ENCODE measurements at places on chromosomes 7 and 10.

DNA sequence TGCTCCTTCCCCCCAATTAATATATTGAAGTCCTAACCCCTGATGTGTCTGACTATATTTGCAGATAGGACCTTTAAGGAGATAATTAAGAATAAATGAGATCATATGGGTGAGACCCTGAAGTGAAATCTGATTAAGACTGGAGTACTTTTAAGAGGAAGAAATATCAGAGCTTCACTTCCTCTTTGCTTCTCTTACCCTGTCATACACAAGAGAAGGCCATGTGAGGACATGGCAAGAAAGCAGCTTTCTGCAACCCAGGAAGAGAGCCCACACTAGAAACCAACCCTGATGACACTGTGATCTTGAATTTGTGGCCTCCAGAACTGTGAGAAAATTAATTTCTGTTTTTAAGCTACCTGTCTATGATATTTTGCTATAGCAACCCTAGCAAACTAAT is 44.2 kb downstream of the JMJD1C start:
- DNase-seq, result no peak

GRCh38 chr10:57218382-57218781 is 857.3 kb upstream of the ZWINT start:
- DNase-seq, result no peak

DNA sequence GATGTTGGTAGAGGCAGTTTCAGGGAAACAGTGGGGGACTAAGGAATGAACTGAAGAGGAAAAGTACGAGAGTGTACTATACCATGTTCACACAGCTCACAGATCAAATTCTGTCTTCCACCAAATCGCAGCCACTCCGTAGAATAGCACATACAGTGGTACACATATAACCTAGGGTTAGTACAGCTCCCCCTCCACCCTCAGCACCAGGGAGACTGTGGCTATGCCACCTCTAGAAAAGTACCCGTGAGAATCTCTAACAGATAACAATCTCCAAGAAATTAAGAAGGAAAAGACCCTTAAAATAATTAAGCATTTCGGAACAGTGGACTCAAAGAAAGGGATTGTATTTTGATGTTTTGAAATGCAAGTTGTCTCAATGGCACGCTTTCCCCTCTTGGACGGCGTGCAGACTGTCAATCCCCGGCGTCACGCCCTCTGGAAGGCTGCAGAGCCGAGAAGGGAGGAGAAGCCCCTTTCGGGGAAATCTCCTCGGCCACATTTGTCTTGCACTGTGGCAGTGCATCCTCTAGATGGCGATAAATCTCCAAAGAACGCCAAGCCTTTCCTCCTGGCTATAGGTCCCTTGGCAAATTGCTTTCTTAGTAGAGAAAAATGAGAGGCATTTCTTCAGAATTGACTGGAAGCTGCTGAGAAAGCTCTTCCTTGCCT is 345.0 kb downstream of the REEP3 start:
- DNase-seq, result no peak

DNA sequence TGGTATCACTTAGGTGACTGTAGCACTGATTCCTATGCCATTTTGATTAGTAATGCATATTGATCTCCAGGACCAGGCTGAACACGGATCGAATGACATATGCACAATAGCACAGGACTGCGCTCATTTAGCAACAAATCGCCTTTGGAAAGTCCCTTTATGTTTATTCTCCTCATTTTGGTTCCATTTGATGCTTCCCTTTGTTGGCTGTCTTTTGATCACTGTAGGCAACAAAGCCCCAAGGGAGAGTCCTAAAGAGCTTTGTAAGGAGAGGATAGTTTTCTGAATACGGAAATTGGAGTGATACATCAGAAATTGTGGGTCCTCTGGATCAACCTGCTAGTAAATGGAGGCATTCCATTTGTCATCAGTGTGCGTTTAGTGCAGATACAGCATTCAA is 1111.4 kb downstream of the SORCS1 start:
- no peak for DNase-seq

DNA sequence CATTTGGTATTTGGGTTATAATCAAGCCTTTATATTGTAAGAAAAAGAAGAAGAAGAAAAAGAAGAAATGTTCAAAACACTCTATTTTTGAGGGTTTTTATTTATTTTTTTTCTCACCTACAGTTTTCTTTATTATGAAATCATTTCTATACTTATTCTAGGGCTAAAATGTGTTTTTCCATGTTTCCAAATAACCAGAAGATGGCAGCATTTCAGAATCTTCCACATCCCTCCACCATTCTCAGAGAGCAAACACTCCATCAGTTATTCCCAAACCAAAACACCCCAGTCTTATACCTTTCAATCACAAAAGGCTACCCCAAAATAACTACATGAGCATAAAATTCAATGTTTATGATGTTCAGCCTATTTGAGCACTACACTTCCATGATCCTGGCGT is 38.7 kb upstream of the PPP1R17 start:
- DNase-seq, result no peak

- no peak for DNase-seq
Measured at GRCh38 chr10:111545861-111546605, 469.2 kb downstream of the ADRA2A start.
